ENCODE measurements at places on chromosomes 4 and X.

- DNase-seq: peak; percentile 47
Observed at GRCh38 chrX:65668377-65669310, 1.2 kb downstream of the MSN start.

- no peak for DNase-seq
Observed at GRCh38 chrX:24427747-24428019, 37.4 kb upstream of the PDK3 start.

DNA sequence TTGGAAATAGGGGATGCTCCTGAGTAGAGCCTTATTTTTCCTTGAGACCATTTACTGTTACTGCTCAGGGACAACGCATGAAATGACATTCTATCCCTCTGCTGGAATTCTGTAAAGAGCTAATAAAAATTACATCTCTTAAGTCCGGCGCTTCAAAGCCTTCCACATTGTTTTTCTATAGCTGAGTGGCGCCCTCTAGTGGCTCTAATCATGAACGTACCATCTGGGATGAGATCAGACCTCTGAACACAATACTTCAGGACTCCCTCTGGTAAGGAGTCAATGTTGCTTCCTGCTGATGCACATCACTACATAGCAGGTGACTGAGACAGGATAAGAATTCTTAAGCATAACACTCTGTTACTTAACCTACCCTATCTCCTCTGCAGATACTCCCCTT, 6.0 kb downstream of the HMGN5 start:
- peak; percentile 34 for DNase-seq

DNA sequence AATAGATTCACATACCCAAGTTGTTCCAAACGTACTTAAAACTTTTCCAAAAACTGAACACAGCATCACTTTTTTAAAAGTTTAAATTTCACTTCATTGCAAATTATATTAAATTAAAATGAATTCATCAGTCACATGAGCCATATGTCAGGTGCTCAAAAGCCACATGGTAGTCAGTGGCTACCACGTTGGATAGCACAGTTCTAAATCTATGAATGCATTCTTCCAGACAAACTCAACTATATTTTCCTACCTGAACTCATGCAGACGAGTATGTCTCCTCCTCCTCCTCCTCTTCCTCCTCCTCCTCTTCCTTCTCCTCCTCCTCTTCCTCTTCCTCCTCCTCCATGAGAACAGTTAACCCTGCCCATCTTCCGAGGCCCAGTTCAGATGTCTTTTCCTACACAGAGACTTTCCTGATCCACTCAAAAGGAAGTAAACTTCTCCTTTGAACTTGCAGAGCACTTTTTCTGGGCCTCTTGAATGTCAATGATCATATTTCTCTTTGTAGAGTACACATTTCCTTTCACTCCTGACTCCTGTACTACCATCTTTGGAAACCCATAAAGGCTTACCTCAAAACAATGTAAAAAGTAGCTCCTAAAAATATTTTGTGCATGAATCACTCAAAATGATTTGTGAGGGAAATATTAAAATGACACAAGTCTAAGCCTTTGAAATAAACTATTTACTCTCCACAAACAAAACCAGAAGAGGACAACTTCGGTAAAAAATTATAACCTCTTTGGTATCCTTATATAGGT, 172.6 kb downstream of the AMELX start:
- no peak for DNase-seq

- no peak for DNase-seq
Observed at GRCh38 chrX:41036668-41037326, 48.4 kb upstream of the USP9X start.

DNA sequence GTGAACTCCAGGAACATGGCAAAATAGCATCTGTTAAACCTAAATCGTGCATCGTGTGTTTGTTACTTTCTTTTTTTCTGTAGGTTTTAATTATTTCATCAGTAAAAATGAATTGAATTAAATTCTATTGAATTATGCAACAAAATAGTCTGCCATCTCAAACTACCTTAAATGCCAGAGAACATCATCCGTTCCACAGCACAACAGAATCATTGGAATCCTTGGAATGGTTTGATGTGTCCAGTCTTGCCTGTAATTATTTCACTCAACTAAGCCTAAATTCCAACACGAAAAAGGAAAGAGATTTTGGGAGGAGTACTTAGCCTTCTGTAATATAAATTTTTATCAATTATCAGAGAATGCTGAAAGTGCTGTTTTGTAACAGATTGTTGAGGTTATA, 17.1 kb upstream of the SLC7A11 start:
- no peak for DNase-seq

GRCh38 chr4:163269869-163270268, 62.5 kb downstream of the NPY1R start:
- no peak for DNase-seq

GRCh38 chr4:38002451-38003071, 42.4 kb downstream of the PTTG2 start:
- no peak for DNase-seq

Measured in stimulated activated CD4-positive, alpha-beta T cell treated with anti-CD3 and anti-CD28 coated beads, Interleukin-12 subunit alpha, Interleukin-12 subunit beta, amount 100 ng/mL, for 4 hours (primary cell).